Foreskin keratinocyte (primary cell): ENCODE measurements at places on chromosomes 12 and 14. TPM values are rescaled to one million over a fixed set of nuclear protein-coding genes. Genes with fewer than 3 reads are reported as not detected.

DNM1L gene
- 52.4 and 58.4 TPM in 2 replicates for polyA plus RNA-seq

OAS1 gene
- polyA plus RNA-seq, result 77.4 and 98.9 TPM in 2 replicates

HCAR1 gene
- polyA plus RNA-seq, result 0.01 TPM in 1 of 2 replicates, not detected in the other

NKX2-1 gene
- not detected in 2 replicates for polyA plus RNA-seq

YAF2 gene
- 8.1 and 9.9 TPM in 2 replicates for polyA plus RNA-seq

SCNN1A gene
- 1.2 and 3.2 TPM in 2 replicates for polyA plus RNA-seq

CLEC4A gene
- 0.34 TPM in 1 of 2 replicates, not detected in the other for polyA plus RNA-seq

CLEC12A gene
- polyA plus RNA-seq, result not detected in 2 replicates

ZDHHC22 gene
- polyA plus RNA-seq, result not detected in 2 replicates
